ENCODE measurements at places on chromosomes 3 and 15.
A peak's percentile ranks its signal among the peaks of the same experiment; 100 is the strongest.

DNA sequence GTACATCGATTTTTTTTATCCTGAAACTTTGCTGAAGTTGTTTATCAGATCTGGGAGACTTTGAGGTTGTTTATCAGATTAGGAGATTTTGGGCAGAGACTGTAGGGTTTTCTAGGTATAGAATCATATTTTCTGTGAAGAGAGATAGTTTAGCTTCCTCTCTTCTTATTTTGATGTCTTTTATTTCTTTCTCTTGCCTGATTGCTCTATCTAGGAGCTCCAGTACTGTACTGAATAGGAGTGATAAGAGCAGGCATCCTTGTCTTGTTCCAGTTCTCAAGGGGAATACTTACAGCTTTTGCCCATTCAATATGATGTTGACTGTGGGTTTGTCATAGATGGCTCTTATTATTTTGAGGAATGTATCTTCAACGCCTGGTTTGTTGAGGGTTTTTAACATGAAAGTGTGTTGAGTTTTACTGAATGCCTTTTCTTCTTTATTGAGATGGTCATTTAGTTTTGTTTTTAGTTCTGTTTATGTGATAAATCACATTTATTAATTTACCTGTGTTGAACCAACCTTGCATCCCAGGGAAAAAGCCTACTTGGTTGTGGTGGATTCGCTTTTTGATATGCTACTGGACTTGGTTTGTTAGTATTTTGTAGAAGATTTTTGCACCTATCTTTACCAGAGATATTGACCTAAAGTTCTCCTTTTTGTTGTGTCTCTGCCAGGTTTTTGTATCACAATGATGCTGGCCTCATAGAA lies 14.9 kb upstream of the DNAAF4 start:
- no peak overlapping the region for H3K4me3 ChIP-seq
- DNase-seq: no peak
- no peaks in the 10 kb centered on the region for H3K36me3 ChIP-seq
- no peak overlapping the region for H3K27ac ChIP-seq

DNA sequence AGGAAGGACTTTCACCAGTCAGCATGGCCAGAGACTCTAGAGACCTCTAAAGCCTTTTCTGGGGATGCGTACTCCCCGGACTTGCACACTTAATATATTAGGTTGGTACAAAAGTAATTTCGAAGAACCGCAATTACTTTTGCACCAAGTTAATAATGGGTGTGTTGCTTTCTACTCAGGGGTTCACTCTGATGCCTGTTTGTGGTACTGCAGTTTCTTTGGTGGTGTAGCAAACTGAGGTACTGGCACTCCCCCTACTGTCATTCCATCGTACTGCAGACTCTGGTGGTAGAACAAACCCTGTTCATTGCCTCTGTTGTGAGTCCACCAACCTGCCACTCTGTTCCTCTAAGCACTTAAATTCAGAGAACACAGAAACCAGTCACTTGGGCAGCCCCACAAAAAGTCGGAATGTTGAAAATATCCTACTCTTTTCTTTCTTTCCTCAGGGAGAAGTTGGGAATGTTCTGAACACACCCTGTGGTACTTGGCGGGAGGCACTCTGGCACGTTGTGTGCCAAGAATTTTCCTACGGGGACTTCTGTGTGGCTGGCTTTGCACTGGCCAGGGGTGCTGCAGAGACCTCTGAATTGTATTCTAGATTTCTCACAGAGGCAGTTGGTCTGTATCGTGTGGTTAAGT lies 46.3 kb downstream of the GABRG3 start:
- no peak overlapping the region for H3K27ac ChIP-seq
- H3K36me3 ChIP-seq: no peaks in the 10 kb centered on the region
- H3K27me3 ChIP-seq: peaks cover 5% of the 10 kb centered on the region
- no peak overlapping the region for H3K4me3 ChIP-seq

GRCh38 chr3:65641045-65641444 lies 397.7 kb downstream of the MAGI1 start:
- no peaks in the 10 kb centered on the region for H3K4me1 ChIP-seq
- no peak overlapping the region for H3K27ac ChIP-seq
- peaks cover 3% of the 10 kb centered on the region for H3K27me3 ChIP-seq
- DNase-seq: no peak
- no peak overlapping the region for H3K4me3 ChIP-seq

DNA sequence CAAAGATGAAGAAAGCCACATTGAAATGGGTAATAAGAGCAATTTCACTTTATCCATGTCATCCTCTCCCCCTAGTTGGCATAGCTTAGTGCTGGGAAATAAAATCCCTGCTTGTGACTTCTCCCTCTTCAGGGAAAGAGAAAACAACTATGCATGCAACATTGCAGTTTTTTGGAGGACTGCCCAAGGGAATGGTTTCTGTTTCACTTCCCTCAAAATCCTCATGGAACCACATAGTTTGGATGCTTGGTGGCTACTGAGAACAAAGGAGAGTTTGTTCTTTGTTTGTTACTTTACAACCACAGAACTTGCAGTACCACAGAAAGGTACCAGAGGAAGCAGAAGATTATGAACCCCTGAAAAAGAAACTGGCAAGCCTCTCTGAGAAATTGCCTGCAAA lies 384.6 kb upstream of the RORA start:
- H3K4me3 ChIP-seq: no peak overlapping the region
- H3K36me3 ChIP-seq: no peaks in the 10 kb centered on the region
- DNase-seq: no peak
- H3K27ac ChIP-seq: no peak overlapping the region
- peaks cover 19% of the 10 kb centered on the region for H3K27me3 ChIP-seq

DNA sequence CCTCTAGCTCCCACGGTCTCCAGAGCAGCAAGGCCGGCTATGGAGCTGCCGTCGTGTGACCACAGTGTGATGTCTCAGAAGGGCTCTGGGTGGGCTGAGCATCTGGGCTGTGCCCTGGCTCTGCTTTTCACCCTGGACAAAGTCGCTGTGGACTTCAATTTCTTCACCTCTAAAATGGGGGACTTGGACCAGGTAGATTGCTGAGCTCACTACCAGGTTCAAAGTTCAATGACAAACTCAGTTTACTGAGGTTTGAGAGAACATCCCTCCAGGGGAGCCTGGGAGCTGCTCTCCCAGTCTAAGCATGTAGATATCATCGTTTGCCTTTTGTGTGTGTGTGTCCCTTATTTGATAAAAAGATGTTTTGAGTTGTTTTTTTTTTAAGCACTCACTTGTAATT lies 25.1 kb downstream of the RLBP1 start:
- H3K27ac ChIP-seq: peak overlapping the region; percentile 41
- peaks cover 31% of the 10 kb centered on the region for H3K36me3 ChIP-seq
- no peak for DNase-seq
- no peaks in the 10 kb centered on the region for H3K27me3 ChIP-seq

- no peaks in the 10 kb centered on the region for H3K4me1 ChIP-seq
- no peak for DNase-seq
- no peaks in the 10 kb centered on the region for H3K36me3 ChIP-seq
- H3K4me3 ChIP-seq: no peak overlapping the region
These were observed 478.2 kb upstream of the DPH6 start for GRCh38 chr15:36024031-36024688.

DNA sequence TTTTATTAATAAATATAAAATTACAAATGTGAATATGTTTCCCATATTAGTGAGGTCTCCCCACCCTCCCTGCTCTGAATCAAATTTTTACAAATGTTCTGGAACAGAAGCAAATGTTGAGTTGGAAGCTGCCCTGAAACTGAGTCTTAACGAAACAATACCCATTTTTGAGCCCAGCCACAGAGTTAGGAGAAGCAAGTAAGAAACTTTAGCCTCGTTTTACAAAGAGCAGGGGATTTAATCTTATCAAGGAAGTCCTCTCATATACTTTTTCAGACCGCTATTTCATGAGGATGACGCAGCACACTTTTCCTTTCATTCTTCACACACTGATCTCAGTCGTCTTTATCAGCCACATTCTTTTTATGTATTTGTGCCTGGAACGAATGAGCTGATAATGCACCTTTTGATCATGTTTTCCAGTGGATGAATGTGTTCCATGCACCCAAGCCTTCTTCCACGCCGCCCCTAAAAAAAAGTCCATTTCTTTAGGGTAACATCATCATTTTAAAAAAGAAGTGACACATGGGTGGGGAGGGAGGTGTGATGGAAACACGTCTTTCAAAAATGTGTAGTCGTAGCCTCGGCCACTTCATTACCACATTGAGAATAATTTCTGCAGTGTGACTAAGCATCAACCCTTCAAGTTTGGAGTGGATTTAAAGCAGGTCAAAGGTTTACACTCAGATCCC lies 48.1 kb downstream of the SETMAR start:
- H3K27me3 ChIP-seq: no peaks in the 10 kb centered on the region
- peak; percentile 50 for DNase-seq
- H3K4me3 ChIP-seq: peak overlapping the region; percentile 69
- peak overlapping the region; percentile 80 for H3K27ac ChIP-seq

DNA sequence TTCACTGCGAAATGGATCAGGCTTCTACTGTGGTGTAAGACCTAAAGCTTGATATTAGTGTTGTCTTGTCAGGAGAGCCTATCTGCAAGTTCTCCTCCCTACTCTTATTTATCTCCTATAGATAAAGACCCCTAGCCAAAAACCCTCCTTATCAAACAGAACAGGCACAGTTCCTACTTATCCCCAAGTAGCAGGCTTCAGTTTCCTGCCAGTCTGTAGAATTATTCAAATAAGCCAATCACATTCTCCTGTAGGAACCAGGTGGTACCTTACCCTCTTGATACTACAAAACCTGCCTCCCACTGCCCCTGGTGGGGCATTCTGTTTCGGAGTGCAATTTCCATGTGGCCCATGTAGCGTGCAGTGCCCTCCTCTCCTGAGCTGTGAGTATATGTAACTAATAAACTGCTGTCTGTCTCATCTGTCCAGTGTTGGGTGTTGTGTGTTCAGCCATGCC lies 28.7 kb downstream of the HDGFL3 start:
- no peak for DNase-seq
- peaks cover 7% of the 10 kb centered on the region for H3K27me3 ChIP-seq

- H3K4me1 ChIP-seq: no peaks in the 10 kb centered on the region
- H3K4me3 ChIP-seq: no peak overlapping the region
- no peak for DNase-seq
- H3K36me3 ChIP-seq: no peaks in the 10 kb centered on the region
- no peak overlapping the region for H3K27ac ChIP-seq
These were observed 17.5 kb downstream of the SLC12A8 start for GRCh38 chr3:125194849-125195601.

DNA sequence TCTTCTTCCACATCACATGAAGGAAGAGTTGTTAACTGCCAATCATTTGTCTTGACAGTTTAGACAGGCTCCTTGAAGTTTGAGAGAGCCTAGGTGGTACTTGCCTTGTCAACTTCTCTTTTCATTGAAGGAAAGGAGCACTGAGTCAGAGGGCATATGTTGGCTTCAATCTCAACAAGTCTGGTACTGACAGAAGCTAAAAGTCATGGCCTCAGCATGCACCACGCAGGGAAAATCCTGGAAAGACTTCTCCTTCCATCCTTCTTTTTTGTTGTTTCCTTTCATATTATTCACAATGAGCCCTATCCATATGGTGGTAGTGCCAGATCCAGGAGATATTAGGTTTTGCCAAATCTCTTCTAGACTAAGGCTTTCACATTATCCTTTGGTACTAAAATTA lies 1272.5 kb downstream of the ROBO1 start:
- no peak for DNase-seq
- no peak overlapping the region for H3K4me3 ChIP-seq
- H3K27ac ChIP-seq: no peak overlapping the region
- H3K36me3 ChIP-seq: no peaks in the 10 kb centered on the region
- no peaks in the 10 kb centered on the region for H3K4me1 ChIP-seq

GRCh38 chr3:178386880-178387279 lies 149.4 kb upstream of the KCNMB2 start:
- H3K4me1 ChIP-seq: no peaks in the 10 kb centered on the region
- no peak overlapping the region for H3K4me3 ChIP-seq
- peaks cover 9% of the 10 kb centered on the region for H3K27me3 ChIP-seq
- no peak for DNase-seq
- H3K27ac ChIP-seq: no peak overlapping the region

GRCh38 chr3:105285653-105286241 lies 81.0 kb upstream of the ALCAM start:
- peaks cover 10% of the 10 kb centered on the region for H3K27me3 ChIP-seq
- DNase-seq: no peak
- H3K27ac ChIP-seq: no peak overlapping the region
- no peaks in the 10 kb centered on the region for H3K36me3 ChIP-seq

DNA sequence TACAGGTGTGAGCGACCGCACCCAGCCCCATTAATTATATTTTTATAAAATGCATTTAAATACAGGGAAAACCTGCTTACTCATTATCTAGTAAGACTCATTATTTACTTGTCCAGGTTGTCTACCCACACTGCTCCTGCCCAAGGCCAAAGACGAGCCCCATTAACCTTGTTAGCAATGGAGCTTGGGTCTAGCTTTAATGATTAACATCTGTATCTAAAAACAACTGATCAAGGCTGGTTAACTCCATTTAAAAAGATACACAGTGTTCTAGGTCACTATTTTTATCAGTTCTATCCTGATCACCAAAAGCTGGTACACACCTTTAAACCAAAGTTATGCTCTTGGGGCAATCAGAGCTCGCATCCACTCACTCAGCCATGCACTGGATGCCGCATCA lies 10.4 kb upstream of the NCKIPSD start:
- H3K36me3 ChIP-seq: peaks cover 17% of the 10 kb centered on the region
- no peaks in the 10 kb centered on the region for H3K27me3 ChIP-seq
- H3K4me1 ChIP-seq: peaks cover 19% of the 10 kb centered on the region
- no peak overlapping the region for H3K4me3 ChIP-seq
- H3K27ac ChIP-seq: peak overlapping the region; percentile 31

GRCh38 chr3:59935025-59935424 lies 885.2 kb upstream of the CFAP20DC start:
- peak overlapping the region; percentile 50 for H3K4me3 ChIP-seq
- peaks cover 3% of the 10 kb centered on the region for H3K36me3 ChIP-seq
- peak overlapping the region; percentile 78 for H3K27ac ChIP-seq
- peak; percentile 53 for DNase-seq

- H3K27me3 ChIP-seq: peaks cover 4% of the 10 kb centered on the region
- no peak overlapping the region for H3K27ac ChIP-seq
- no peaks in the 10 kb centered on the region for H3K36me3 ChIP-seq
- no peak overlapping the region for H3K4me3 ChIP-seq
- no peak for DNase-seq
These were observed 67.2 kb downstream of the LRRK1 start for GRCh38 chr15:100986158-100986896.

DNA sequence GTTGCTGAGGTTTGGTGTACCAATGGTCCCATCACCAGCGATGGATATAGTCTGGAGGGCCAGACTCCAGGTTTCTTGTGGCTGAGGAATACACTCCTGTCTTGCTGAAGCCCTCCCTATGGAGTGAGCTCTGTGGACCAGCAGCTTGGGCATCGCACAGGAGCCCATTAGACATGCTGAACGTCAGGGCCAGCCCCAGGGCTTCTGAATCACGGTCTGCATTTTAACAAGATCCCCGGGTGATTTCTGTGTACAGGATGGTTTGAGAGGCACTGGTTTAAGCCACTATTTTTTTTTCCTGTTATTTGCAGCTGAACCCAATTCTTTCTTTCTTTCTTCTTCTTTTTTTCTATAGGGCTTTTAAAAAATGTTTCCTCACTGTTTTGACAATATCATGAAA lies 69.5 kb upstream of the XCR1 start:
- peaks cover 30% of the 10 kb centered on the region for H3K27me3 ChIP-seq
- no peaks in the 10 kb centered on the region for H3K36me3 ChIP-seq
- peaks cover 31% of the 10 kb centered on the region for H3K4me1 ChIP-seq

- H3K27ac ChIP-seq: peak overlapping the region; percentile 95
- no peaks in the 10 kb centered on the region for H3K27me3 ChIP-seq
- H3K4me1 ChIP-seq: peaks cover 63% of the 10 kb centered on the region
- no peaks in the 10 kb centered on the region for H3K36me3 ChIP-seq
These were observed 464.1 kb upstream of the CBLB start for GRCh38 chr3:106332884-106333283.

GRCh38 chr15:64143276-64143675 lies 8.3 kb upstream of the SNX22 start:
- H3K27ac ChIP-seq: peak overlapping the region; percentile 13
- no peaks in the 10 kb centered on the region for H3K27me3 ChIP-seq
- no peak overlapping the region for H3K4me3 ChIP-seq
